ENCODE measurements at places on chromosomes 16 and 17.

DNA sequence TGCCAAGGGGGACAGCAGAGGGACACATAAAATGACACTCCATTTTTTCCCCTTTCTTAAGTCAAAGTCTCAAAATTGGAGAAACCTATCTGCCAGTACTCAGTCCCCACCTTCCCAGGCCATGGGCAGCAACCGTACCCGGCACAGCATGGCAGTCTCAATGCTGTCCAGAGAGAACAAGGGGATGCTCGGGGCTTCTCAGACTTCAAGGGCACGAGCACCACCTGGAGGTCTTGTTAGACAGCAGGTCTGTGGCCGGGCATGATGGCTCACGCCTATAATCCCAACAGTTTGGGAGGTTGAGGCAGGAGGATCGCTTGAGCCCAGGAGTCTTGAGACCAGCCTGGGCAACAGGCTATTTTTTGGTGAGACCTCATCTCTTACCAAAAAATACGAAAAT, 3.2 kb downstream of the DNAH17 start:
- no peak for DNase-seq

DNA sequence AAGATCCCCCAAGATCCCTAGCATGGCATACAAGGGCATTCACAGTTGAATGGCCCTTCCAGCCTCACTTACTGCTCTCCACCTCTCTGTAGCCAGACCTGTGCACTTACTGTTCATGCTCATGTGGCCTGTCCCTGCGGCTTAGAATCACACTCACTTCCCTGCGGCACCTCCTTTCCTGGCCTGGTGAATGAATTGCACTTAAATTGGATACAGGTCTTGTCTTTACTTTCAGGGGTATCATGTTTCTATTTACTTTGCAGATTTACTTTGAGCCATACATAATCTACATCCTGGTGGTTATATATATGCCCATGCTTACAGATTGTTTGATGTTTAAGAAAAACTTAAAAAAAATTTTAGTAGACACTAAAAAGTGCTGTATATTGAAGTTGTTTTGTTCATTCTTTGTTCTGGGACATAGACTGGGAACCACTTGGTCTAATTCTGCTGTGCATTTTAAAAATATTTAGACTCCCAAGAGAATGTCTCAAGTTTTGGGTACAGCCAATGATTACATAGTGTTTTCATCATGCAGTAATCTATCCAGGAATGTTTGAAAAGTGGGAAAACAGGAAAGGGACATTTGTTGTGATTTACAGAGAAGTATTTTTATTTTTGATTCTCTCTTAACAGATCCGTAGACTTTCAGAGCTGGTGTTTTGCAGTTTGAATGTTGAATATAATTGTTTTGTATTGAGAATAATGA, 63.9 kb downstream of the NUP88 start:
- DNase-seq, result no peak

- DNase-seq, result no peak
Observed at GRCh38 chr17:43995150-43995471, 9.3 kb upstream of the NAGS start.

DNA sequence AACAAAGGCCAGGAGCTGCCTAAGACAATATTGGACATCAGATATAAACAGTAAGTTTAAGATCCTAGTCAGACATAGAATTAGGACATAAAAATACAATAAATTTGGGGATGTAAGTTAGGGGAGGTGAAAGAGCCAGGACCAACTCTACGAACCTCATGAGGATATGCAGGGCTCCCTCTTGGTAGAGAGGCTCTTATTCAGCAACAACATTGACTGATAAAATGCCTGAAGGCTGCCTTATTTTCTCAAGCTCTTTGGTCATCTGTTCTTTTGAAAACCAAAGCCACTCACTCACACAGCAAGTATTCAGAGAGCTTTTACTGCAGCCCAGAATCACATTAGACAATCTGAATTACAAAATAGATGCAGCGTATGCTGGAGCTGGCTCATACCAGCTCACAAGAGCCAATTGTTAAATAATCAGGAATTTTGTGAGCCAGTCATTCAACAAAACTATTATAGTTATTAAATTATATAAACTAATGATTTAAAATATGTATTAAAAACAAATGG, 108.6 kb upstream of the CLEC3A start:
- no peak for DNase-seq

GRCh38 chr17:74780443-74781238, 4.5 kb upstream of the NAT9 start:
- DNase-seq, result no peak

GRCh38 chr17:8700546-8700945, 44.1 kb downstream of the CCDC42 start:
- DNase-seq, result no peak

DNA sequence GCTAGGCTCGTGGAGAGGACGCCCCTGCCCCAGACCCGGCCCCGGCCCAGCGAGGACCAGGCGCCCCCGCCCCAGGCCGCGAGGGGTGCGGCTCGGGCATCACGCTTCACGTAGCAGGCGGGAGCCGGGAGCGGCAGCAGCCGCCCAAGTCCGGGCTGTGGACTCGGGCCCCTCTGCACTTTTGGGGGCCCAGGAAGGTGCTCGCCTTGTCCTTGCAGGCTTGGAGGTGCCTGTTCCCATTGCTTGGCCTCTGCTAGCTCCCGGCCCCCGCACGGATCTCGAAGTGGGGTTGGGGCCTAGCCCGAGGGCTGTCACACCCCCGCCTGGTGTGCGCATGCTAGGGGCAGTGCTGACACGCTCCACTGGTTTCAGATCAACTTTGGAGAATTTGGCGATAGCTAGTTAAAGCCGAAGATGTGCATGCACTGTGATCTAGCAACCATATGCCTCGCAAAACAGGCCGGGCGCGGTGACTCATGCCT, 55.7 kb downstream of the WSB1 start:
- DNase-seq, result no peak

GRCh38 chr17:51850201-51850600, 308.3 kb downstream of the CA10 start:
- no peak for DNase-seq

DNA sequence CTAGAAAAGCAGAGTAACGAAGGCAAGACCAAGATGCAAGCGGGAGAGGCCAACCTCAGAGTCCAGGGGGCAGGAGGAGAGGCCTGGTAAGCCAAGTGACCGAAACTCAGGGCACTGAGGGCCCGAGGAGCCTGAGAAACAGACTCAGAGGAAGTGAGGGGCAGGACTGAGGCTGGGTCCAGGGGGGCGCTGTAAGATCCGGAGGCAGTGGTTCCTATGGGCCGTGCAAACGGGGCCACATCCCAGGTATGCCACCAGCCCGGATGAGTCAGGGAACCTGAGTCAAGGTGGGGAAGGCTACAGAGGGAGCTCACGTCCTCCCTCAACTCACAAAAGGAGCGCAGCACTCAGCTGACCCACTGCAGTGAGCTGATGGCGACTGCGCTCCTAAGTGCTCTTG, 8.3 kb downstream of the ZDHHC7 start:
- DNase-seq, result no peak

- DNase-seq, result no peak
Observed at GRCh38 chr17:45850011-45850410, 5.3 kb downstream of the SPPL2C start.

- no peak for DNase-seq
Observed at GRCh38 chr16:46482895-46483294, 138.3 kb downstream of the SHCBP1 start.

- peak; percentile 25 for DNase-seq
Observed at GRCh38 chr16:58494981-58495520, 4.9 kb upstream of the NDRG4 start.

GRCh38 chr17:15503731-15504130, 36.3 kb upstream of the CDRT4 start:
- DNase-seq, result no peak

DNA sequence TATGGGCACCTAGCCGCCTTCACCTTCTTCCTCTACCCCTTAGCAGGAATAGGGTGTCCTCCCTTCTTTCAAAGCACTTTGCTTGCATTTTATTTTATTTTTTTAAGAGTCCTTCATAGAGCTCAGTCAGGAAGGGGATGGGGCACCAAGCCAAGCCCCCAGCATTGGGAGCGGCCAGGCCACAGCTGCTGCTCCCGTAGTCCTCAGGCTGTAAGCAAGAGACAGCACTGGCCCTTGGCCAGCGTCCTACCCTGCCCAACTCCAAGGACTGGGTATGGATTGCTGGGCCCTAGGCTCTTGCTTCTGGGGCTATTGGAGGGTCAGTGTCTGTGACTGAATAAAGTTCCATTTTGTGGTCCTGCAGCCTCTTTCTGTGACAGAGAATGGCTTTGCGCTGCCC, 4.6 kb downstream of the TMUB2 start:
- DNase-seq, result no peak

DNA sequence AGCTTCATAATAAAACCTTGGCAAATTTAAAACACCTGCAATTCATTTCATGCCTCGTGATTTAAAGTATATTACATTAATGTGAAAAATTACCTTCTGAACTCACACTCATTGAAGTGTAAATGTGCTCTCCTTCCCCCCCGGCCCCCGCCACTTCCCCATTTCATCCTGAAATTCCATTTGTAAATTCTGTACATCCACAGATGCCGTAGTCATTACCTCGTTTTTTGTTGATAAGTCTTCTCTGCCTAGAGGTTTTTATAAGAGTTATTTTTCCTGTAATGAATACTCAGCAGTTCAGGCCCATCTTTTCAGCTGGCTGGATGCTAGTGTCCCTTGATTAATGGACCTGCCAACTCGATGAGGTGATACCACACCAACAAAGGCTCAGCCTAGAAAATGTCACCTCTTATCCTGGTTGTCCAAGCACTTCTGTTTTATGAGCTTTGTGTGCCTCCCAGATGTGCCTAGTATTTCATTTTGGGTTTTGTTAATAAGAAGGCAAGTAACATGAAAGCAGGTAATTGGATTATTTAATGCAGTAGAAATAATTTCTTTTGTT, 64.8 kb upstream of the KIFC3 start:
- no peak for DNase-seq

DNA sequence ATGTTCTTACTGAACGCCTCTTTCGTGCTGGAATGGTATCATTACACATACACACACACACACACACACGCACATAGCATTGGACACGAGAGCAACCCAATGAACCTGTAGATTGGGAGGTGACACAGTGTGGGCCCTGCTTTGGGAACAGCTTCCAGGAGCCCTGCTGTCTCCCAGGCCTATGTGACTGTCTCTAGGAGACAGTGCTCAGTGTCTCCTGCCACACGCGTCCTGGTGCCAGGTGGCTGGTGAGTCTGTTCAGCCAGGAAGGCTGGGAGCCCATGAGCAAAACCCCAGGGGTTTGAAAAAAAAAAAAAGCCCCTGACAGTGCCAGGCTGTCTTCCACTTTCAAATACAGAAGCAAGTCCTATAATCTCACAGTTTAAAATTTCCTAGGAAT, 2.4 kb upstream of the SPOP start:
- DNase-seq, result no peak

DNA sequence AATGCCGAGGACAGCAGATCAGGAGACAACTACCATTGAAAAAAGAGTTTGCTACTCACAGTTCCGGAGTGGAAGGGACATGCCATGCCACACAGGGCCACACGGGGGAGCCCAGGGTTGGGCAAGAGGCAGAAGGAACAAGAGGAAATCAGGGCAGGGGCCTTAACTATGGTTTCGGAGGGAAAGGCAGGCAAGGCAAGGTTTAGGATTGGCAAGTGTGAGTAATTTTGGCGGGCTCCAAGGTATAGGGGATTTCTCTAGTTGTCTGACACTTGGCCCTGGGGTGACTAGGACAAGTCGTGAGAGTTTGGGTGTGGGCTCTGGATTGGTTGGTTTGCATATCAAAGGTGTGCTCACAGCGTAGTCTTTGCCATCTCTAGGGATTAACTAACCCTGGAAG, 27.0 kb upstream of the NTN1 start:
- DNase-seq, result no peak

GRCh38 chr17:4936436-4936835, 3.4 kb downstream of the SLC25A11 start:
- no peak for DNase-seq

DNA sequence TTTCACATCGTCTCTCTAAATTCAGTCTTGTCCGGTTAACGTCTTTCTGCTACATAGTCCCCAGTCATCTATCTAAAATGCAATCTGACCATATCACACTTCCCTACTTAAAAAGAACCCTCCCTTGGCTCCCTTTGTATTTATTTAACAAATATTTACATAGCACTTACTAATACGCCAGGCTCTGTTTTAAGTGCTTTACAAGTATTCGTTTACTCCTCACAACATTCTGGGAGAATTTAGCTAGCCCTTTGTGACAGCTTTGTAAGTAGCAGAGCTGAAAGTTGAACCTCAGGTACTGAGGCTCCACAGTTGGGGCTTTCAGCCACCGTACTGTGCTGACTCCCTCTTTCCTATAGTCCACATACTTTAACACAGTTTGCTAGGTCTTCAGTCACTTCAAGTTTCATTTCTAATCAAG, 9.2 kb downstream of the PAFAH1B1 start:
- no peak for DNase-seq

GRCh38 chr16:19765860-19766553, 47.9 kb downstream of the IQCK start:
- DNase-seq, result no peak

DNA sequence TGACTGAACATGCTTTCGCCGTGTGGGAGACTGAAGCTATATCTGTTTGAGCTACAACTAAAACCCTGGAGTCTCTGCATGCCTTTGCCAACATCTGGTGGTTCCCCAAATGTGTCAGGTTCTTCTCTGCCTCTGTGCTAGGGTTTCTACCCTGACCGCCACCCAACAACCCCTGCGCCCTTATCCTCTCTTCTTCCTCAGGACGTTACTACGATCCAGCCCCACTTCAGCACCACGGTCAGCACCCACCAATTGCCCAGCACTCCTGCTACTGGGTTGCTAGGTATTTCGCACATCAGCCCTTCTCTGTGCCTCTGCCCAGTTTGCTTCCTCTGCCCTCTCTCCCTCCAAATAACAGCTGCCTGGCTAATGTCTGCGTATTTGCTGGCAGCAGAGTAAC, 106.3 kb upstream of the HSBP1 start:
- DNase-seq, result no peak

DNA sequence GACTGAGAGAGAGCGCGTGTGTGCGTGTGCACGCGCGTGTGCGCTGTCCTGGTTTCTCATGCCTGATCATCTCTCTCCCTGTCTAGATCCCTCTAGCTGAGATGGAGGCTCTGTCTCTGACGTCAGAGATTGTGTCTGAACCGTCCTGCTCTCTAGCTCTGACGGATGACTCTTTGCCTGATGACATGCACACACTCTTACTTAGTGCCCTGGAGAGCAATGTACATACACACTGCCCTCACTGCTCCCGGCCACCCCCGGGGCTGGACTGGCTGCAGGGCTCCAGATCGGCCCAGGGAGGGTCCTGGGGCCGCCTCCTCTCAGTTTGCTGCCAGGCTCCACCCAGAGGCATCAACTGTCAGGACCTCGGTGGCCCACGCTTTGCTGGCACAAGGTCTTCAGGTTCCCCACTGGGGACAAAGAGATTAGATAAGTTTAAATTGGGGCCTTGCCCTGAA, 13.1 kb upstream of the ABCC3 start:
- DNase-seq, result no peak

GRCh38 chr16:48271728-48272127, 24.4 kb upstream of the ABCC11 start:
- DNase-seq, result no peak

DNA sequence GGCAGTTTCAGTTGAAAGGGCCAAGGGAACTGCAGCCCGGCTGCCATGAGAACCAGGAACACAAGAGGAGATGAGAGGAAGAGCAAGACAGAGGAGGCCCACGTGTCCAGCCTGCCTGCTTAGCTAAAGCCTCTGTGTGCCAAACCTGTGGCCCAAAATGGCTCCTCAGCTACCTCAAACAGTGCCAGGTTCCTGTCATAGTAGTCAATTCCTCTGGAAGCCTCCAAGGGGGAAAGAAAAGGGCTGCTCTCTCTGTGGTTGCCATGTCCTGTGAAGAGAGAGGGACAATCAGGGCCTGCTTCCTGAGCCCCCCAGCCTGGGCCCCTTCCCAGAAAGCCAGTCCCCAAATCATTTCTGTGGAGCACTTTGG, 5.2 kb downstream of the SLC12A4 start:
- DNase-seq, result no peak

- DNase-seq, result no peak
Observed at GRCh38 chr16:49473131-49473530, 99.5 kb downstream of the C16orf78 start.
